ENCODE measurements at places on chromosomes 13 and 19.
A peak's percentile ranks its signal among the peaks of the same experiment; 100 is the strongest.

DNA sequence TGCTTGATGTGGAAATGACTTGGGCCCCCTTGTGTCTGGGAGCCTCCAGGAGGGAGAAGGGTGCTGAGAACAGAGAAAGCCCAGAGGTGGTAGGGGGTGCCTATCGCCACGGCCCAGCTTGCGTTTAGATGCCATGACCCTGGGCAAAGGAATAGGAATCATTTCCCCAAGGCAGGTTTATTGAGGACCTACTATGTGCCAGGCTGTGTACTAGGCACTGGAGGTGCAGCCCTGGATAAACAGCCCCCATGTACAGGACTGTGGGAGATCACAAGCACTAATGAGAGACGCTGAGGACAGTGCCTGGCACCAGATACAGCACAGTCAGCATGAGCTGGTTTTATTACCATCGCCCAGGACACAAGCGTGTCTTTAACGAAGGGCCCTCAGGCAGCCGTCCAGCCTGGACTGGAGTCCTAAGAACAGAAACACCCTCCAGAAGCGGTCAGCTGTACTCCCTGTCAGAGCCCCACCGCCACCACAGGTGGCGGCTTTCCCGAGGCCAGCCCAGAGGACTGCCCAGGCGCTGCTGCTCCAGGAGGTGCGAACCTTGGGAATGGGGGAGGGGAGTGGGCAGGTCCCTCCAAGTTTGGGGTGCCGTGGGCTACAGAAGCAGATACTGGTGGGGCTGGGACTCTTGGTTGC lies 4.6 kb downstream of the TMEM147 start:
- no peak for DNase-seq

- DNase-seq, result peak; percentile 71
Observed at GRCh38 chr13:48975101-48975855, 434 bp upstream of the FNDC3A start.

DNA sequence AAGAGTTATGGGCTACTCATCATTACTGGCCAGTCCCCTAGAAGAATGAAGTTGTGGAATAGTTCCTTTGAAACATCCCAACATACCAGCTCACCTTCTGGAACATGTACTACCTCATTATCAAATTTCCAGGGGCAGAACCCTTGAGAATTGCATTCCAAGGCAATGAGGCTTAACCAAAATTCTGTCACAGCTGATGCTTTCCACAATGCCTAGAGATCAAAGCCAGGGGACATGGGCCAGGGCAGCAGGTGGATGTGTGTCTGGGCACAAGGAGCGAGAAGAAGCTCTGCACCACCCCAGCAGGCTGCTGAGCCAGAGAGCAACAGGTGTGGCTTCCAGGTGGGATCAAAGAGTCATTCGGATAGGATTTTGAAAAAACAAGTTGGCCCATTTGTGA lies 362.1 kb downstream of the EFNB2 start:
- no peak for DNase-seq

DNA sequence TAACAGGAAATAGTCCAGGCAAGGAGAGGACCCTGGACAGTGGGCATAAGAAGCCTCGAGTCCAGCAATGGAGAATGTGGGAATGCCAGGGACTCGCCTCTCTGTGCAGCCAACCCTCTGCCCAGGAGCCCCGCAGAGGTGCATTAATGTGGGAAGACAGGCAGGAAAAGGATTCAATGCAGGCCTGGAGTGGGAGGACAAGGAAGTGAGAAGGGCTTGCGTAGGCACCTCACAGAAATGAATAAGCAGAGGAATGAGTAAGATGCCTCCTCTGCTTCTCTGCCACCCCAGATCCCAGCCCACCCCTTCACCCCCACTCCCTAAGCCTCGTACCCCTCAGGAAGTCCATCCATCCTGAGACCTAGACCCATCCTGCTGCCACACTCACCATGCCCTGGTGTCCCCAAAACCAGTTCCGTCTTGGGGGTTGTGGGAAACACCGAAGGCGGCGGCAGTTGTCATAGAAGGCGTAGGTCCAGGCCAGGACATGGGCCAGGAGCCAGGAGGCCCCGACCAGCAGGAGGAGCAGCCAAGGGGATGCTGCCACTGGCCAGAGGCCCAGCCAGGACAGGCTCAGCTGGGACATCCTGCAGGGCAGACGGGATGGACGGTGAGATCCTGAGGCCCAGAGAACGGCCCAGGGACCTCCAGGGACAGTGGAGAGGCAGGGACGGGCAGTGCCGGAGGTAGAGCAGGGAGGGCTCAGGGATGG lies 692 bp downstream of the CYP4F2 start:
- no peak for DNase-seq

- DNase-seq, result no peak
Observed at GRCh38 chr19:51319649-51320279, 8.3 kb downstream of the IGLON5 start.

- DNase-seq, result no peak
Observed at GRCh38 chr13:89457977-89458376, 1786.8 kb downstream of the SLITRK5 start.

- no peak for DNase-seq
Observed at GRCh38 chr19:1130771-1131717, 27.2 kb downstream of the GPX4 start.

DNA sequence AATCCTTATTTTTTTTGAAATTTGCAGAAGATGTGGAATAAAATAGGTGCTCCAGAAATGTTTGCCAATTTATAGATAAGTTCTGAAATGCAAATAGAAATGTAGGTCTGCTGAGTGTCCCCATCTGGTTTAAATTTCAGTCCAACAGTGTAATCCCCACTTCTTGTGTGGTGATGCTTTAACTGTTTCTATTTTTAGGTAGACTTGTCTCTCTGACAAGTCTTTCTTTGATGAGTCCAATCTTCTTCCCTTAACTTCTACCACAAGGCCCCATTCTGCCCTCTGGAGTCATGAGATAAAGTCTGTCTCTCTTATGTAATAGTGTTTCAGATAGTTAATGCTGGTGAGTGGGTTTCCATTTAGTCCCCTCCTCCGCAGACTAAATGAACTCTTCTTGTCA lies 390.4 kb downstream of the RFC3 start:
- no peak for DNase-seq

GRCh38 chr19:7224209-7224686 lies 70.0 kb downstream of the INSR start:
- no peak for DNase-seq

DNA sequence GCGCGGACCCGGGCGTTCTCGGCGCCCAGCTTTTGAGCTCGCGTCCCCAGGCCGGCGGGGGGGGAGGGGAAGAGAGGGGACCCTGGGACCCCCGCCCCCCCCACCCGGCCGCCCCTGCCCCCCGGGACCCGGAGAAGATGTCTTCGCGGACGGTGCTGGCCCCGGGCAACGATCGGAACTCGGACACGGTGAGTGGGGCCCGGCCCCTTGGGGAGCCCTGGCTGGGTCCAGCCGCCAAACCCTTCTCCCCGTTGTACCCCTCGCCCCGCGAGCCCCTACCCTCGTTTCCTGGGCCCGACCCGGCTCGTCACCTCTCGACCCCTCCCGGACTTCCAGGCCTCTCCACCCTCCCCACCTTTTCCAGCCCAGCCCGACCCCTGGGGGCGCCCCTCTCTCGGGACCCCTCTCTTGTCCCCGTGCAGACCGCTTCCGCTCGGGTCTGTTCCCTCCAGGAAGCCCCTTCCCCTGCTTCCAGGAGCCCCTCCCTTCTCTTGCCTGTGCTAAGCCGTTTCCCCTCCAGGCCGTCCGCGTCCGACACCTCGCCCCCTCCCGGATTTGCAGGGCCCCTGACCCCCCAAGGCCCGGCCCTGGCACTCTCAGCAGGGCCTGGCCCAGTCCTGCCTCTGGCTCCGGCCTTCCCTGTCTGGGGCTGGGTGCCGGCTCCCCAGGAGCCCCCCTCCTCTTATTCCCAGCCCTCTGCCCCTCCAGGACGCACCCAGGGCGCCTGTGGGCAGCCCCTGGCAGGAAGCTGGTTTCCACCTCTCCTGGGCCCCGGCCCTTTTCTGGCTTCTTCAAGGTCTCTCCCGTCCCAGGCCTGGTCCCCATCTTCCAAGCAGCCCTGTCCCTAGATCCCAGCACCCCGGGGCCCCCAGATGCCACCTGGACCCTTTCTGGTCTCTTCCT lies 632 bp downstream of the MARK4 start:
- no peak for DNase-seq

GRCh38 chr13:113186061-113186900 lies 22.2 kb downstream of the PCID2 start:
- DNase-seq, result no peak

DNA sequence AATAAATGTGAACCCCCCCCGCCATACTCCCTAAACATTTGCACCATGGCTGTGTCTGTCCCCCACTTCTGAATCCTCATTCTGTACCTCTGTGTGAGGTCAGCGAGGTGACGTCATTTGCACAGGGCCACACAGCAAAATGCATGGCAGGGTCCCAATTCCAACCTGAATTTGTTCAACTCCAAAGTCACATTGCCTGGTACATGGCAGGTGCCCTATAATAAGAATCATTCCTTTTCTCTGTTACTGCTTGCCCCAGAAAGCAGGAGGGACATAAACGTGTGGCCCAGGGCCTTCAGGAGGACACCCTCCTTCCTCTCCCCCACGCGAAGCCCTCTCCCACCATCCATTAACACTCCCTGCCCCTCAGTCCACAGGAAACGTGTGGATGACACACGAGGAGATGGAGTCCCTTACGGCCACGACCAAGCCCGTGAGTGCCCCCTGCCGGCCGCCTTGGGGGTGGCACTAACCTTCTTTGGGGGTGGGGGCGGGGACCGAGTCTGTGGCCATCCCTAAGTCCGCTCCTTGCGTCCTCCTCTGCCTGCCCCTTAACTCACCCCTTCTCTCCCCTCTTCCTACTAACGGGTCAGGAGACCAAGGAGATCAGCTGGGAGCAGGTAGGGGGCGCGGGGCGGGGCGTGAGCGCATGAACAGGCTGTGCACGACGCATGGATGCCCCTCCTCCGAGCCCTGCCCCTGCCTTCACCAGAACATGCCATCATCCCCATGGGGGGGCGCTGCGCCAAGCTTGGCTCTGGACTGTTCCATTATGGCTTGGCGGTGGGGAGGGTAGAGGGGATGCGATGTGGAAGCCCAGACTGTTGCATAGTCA lies 9.4 kb downstream of the HRC start:
- peak; percentile 80 for DNase-seq

- no peak for DNase-seq
Observed at GRCh38 chr19:10583036-10583776, 3.9 kb downstream of the AP1M2 start.

DNA sequence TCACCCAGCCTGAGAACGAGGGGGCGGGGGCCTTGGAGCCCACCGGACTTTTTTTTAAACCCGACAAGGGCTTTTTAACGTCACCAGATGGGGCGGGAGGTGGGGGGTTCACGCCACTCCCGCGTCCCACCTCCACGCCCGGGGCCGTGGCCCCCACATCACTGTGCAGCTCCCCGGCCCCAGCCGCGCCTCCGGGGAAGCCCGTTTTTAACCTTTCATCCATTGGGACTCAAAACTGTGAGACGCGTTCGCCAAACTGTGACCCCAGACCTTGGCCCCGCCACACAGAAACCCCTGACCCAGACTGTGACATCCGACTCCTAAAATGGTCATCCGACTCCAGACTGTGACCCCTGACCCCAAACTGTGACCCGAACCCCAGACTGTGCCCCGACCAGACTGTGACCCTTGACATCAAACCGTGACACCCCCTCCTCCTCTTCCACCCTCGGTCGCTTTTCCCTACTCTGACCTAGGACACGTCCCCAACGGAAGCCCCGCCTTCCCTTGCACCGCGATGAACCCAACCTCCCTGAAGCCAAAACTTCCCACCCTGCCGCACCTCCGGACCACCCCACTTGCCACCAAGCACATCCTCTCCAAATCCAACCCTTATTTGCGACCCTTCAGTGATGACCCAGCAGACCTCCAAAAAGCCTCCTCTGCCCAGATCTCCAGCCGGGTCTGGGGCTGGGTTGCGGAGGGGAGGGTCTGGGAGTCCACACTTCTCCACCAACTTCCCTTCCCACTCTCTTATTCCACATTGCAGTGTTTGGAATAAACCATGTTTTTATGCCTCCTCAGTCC lies 1.5 kb upstream of the GRWD1 start:
- no peak for DNase-seq

- DNase-seq, result no peak
Observed at GRCh38 chr19:16366056-16366432, 41.4 kb downstream of the KLF2 start.

DNA sequence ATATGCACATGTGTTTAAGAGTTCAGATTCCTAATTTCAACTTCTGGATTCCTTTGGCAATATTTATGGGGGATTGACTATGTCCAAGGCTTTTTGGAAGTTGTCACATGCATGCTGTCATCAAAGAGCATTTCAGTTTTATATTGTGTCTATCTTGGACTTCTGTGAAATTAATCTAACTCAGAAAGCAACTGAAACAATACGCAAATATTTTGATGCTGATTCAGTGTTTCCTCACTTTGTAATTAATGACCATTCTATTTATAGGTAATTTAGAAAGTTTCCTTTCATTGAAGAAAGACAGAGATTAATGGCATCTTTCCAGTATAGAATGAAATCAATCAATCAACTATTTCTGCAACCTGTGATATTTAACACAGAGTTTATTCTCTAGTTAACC lies 550.1 kb downstream of the PCDH9 start:
- no peak for DNase-seq

GRCh38 chr13:28630869-28631268 lies 28.1 kb upstream of the POMP start:
- DNase-seq, result no peak

DNA sequence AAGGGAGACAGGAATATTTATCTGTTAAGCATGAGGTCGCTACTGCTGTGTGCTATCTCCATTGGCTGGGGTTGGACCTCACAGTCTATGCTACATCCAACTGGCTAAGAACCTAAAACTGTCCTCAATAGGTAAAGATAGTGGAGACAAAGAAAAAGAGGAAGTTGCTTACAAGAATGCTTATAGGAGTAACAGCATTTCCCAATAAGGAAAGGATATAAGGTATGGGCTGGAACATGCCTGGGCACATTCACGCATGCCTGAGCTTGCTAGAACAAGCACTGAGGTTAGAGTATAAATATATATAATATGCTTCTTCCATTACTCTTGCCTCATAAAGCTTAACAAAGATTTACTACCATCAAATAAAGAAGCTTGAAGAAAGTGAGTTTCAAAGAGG lies 47.9 kb upstream of the CEACAM21 start:
- peak; percentile 10 for DNase-seq

DNA sequence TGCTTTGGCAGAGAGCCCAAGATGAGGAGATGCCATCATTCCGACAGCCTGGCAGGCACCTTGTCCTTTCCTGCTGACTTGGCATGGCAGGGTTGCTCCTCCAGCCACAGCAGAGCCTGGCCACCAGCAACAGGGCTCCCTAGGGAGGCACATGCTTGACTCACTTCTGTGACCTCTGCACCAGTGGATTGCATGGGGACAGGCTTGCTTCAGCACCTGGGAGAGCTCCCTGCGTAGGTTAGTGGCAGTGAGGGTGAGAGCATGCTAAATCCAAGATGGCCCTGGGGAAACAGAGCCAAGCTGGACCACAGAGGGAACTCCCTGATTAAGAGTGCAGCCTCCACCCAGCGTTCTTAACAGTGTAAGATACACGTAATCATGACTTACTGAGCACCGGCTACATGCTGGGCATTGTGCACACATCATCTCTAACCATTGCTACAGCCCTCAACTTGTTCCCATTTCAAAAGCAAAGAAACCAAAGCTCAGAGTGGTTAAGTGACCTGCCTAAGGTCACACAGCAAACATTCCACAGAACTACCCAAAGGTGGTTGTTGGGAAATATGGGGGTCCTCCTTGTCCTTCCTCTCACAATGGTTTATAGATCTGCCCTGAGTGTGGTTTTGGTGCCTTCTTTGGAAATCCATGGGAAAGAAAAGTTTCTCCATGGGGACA lies 116.6 kb upstream of the UQCRFS1 start:
- peak; percentile 7 for DNase-seq

GRCh38 chr19:50562996-50563395 lies 5.2 kb downstream of the LRRC4B start:
- DNase-seq, result no peak
